Activated T-cell treated with anti-CD3 and anti-CD28 coated beads for 24 hours (primary cell): ENCODE measurements at places on chromosomes 7 and 10.

GRCh38 chr7:142280263-142280662 lies 22.4 kb upstream of the PRSS58 start:
- DNase-seq: no peak

DNA sequence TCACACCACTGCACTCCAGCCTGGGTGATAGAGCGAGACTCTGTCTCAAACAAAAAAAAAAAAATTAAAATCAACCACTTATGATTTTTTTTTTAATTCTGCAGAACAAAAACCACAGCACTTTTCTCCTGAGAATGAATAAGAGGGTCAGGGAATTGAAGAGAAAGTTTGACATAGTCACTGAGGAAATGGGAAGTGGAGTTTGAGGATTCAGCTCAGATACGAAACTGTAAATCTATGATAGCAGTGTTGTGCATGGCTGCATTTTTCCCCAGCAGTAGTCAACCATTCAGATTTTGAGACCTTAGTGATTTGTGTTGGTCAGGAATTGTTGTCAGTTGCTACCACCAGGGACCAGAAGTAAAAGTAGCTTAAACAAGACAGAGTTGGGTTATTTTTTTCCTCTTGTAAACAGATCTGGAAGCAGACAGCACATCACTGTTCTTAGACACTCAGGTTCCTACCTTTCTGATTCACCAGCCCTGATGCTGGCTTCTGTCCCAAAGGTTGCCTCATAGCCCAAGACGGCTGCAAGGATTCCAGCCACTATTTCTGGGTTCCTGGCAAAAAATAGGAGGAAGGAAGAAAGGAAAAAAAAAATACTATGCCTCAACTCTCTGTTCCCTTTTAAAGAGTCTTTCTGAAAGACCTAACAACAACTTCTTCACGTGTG lies 20.1 kb downstream of the PILRA start:
- DNase-seq: no peak

DNA sequence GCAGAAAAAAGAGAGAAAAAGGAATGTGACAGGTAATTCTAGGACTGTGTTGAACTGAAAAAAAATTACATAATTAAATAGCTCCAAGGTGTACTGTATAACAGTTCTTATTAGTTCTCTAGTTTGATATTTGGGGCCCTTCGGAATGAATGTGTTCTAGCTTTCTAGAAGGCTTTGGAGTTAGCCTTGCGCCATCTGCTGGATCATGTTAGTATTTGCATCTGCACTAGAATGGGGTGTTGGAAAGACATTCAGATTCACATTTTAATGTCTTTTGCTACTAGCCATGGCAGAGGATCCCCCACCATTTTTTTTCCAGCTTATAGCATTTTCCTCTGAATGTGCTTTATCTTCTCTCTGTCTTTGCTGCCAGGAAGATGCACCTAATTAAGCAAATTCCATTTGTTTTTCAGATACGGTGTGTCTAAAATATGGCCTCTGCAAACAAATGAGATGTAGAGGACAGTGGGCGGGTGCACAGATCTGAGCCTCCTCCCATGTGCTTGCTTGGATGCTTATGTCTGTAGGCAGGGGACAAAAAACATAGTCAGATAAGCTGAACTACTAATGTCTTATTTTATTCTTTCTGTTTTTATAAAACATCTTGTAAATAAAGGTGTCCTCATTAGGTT lies 238.5 kb downstream of the PHF14 start:
- DNase-seq: peak; percentile 32

- no peak for DNase-seq
Measured at GRCh38 chr10:61888744-61889143, 12.8 kb upstream of the ARID5B start.

DNA sequence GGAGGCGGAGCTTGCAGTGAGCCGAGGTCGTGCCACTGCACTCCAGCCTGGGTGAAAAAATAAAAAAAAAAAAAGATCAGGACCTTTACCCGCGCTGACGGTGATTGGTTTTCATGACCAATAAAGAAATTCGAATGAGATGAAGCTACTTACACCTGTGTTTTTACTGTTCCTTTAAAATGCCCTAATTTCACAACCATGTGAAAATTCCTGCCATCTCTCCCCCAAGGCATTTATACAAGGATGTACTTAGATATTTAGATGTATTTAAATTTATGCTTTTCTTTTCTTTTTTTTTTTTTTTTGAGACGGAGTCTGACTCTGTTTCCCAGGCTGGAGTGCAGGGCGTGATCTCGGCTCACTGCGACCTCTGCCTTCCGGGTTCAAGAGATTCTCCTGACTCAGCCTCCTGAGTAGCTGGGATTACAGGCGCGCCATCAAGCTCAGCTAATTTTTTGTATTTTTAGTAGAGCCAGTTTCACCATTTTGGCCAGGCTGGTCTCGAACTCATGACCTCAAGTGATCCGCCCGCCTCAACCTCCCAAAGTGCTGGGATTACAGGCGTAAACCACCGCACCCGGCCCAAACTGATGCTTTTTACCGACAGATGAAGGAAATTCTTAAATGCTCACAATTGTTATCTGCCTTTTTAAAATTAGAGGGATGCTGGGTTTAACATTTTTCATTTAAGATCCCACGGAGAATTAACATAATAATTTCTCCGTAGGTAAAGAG lies 3.1 kb upstream of the PHYH start:
- no peak for DNase-seq

GRCh38 chr10:90919683-90920574 lies 958 bp downstream of the ANKRD1 start:
- DNase-seq: no peak

- DNase-seq: no peak
Measured at GRCh38 chr7:47460251-47460989, 121.5 kb downstream of the TNS3 start.
